Smooth muscle cell of trachea (primary cell): ENCODE measurements at places on chromosomes 11 and 22. TPM values are rescaled to one million over a fixed set of nuclear protein-coding genes. Genes with fewer than 3 reads are reported as not detected.

The ACRV1 gene
- total RNA-seq, result under 0.01 and 0.15 TPM in 2 replicates

The PLEKHA7 gene
- not detected in 2 replicates for total RNA-seq

The BARX2 gene
- not detected in 2 replicates for total RNA-seq

The ZBTB44 gene
- 30.7 and 40.2 TPM in 2 replicates for total RNA-seq

The PARVA gene
- total RNA-seq, result 34.0 and 53.1 TPM in 2 replicates

The CPT1A gene
- total RNA-seq, result 50.9 and 53.9 TPM in 2 replicates
